ENCODE measurements at places on chromosomes 13 and 19.

- DNase-seq: no peak
Measured at GRCh38 chr19:18227781-18228271, 1.6 kb upstream of the PDE4C start.

GRCh38 chr13:27662738-27663470 lies 41.2 kb downstream of the POLR1D start:
- DNase-seq: no peak

GRCh38 chr13:20769834-20770233 lies 3.9 kb downstream of the EEF1AKMT1 start:
- DNase-seq: no peak

DNA sequence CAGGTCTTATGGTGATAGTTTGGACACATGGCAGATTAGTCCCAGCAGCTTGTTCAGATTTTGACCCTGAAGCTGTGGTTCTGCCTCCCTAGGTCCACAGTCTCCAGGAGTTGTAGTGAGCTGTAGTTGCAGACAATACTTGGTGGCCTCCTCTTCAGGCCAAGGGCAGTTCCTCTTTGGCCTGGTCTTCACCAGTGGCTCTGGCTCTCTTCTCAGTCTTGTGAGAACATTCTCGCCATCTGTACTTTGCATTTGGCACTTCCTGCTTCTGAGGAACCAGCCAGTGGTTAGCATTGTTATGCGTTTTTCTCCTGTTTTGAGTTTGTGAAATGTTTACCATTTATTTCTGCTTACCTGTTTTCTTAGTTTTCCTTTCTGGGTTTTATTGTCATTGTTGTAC lies 40.7 kb downstream of the PCCA start:
- no peak for DNase-seq

- DNase-seq: no peak
Measured at GRCh38 chr19:3098141-3098514, 4.0 kb downstream of the GNA11 start.

DNA sequence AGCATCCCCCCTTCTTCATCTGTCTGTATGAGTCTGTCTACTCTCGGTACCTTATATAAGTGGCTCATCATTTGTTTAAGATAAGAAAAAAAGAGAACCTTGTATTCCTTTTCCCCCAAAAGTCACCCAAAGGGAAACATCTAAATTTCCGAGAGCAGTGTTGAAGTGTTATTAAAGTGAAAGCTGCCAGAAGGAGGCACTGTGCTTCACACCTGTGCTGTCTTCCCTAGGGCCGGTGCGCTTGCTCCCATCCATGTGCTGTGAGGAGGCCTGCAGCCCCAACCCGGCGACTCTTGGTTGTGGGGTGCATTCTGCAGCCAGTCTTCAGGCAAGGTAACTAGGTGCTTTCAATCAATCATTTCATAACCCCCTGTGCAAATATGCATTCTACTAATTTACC lies 97.5 kb downstream of the TNFRSF19 start:
- DNase-seq: no peak

- DNase-seq: no peak
Measured at GRCh38 chr19:52938761-52939160, 15.5 kb upstream of the ZNF888 start.

- no peak for DNase-seq
Measured at GRCh38 chr13:95056266-95056665, 245.0 kb downstream of the ABCC4 start.

GRCh38 chr13:20993661-20994440 lies 67.5 kb downstream of the LATS2 start:
- no peak for DNase-seq

DNA sequence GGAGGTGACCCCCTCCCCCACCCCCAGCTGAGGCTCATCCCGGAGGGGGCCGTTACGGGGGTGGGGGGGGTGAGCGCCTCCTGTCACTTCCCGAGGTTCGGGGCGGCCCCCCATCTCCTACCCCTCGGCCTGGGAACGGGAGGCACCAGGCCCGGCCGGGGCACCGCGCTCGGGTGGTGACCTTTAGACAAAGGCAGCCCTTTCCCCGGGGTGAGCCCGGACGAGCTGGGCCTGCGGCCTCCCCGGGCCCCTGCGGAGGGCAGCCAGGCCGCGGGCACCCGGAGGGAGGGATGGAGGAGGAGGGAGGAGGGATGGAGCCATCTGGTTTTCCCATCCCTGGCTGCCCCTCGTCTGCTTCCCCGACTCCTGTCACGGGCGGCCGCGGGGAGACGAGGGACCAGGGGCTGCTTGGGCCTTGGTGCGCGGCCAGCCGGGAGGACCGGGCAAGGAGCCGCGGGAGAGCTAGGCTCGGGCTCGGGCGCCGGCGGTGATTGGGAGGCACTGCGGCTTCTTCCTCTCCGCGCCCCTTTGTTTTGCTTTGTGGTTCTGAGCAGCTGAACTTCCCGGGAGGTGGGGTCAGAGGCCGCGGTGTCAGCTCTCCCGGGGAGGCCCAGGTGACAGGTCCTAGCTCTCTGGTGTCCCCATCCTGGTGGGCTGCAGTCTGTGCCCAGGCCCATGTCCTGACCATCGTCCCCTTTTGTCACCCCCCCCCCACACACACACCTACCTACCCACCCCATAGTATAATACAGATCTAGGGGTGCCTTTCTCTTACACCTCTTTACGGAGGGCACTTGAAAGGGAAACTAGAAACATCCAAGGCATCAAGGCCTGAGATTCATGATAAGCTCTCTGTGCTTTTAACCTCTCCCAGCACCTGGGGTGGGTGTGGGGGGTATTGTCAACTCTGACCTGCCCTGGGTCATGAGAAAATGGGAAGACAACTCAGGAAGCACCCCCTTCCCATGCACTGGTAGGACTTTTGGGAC lies 1.3 kb downstream of the BICRA start:
- no peak for DNase-seq

GRCh38 chr19:55161571-55162322 lies 4.2 kb upstream of the TNNI3 start:
- DNase-seq: no peak

GRCh38 chr19:18068395-18068794 lies 18.3 kb downstream of the IL12RB1 start:
- DNase-seq: no peak

GRCh38 chr19:8457827-8458226 lies 13.1 kb downstream of the HNRNPM start:
- no peak for DNase-seq

- DNase-seq: no peak
Measured at GRCh38 chr19:58350001-58350861, 3.1 kb downstream of the A1BG start.

GRCh38 chr13:27022571-27023311 lies 148.9 kb downstream of the USP12 start:
- no peak for DNase-seq

- DNase-seq: no peak
Measured at GRCh38 chr19:20423381-20424197, 142.0 kb downstream of the ZNF737 start.

DNA sequence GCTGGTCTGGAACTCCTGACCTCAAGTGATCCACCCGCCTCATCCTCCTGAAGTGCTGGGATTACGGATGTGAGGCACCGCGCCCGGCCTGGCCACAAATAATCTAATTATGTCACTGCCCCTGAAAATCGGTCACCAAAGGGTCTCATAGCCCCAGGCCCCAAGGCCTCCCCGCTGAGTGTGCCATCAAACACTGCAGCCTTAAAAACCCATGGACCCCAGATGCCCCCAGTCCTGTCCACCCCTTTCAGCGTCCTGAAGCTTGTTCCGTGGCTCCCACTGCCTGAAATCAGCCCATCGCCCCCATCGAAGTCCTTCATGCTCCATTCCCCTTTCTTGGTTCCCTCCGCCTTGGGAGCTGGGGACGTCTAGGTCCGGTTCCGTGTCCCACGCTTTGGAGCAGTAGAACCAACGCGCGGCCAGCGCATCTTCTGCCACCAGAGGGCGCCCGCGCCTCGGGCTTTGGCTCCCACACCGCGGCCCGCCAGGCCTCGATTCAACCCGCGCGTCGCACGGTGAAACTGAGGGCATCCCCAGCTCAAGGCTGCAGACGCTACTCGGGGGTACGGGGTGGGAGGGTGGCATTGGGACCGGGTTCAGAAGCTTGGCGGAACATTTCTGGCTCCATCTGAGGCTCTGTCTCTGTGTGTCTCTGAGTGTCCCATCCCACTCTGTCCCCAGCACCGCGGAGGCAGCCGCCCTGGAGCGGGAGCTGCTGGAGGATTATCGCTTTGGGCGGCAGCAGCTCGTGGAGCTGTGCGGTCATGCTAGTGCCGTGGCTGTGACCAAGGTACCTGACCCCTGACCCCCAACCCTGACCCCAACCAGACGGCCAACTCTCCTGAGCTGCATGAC lies 3.5 kb downstream of the YJEFN3 start:
- peak; percentile 77 for DNase-seq

- no peak for DNase-seq
Measured at GRCh38 chr13:95382411-95382810, 81.2 kb upstream of the ABCC4 start.

GRCh38 chr19:7337380-7338194 lies 11.2 kb upstream of the ARHGEF18 start:
- DNase-seq: no peak

GRCh38 chr19:41226053-41226873 lies 7.2 kb downstream of the AXL start:
- no peak for DNase-seq

Data from iPS DF 6.9 (cell line).